ENCODE measurements at places on chromosomes 7 and 10.
A peak's percentile ranks its signal among the peaks of the same experiment; 100 is the strongest.

- DNase-seq, result no peak
Observed at GRCh38 chr10:49254556-49255318, 44.2 kb upstream of the C10orf71 start.

- DNase-seq, result peak; percentile 59
Observed at GRCh38 chr7:5396542-5396941, 27.1 kb downstream of the TNRC18 start.

DNA sequence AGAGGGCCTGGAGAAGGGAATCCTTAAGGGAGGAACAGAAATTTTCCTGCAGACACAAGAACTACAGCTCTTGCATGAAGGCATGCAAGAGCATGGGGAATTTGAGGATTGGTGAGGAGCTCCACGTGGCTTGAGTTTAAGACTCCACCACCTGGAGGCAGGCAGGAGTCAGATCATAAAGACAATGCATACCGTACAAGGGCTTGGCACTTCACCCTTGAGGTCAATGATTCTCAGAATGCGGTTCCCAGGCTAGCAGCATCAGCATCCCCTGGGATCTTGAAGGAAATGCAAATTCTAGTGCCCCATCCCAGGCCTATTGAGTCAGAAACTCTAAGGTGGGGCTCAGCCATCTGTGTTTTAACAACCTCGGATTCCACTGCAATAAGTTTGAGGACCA is 143.8 kb downstream of the C7orf25 start:
- DNase-seq, result no peak

- no peak for DNase-seq
Observed at GRCh38 chr10:86366033-86366901, at the start of gene GRID1. GRID1 (minus strand) TSS chr10:86366795.

- no peak for DNase-seq
Observed at GRCh38 chr10:96252730-96253129, 18.6 kb downstream of the BLNK start.

GRCh38 chr7:157513162-157513621 is 176.4 kb downstream of the DNAJB6 start:
- DNase-seq, result no peak

GRCh38 chr10:13971601-13972475 is 358.9 kb downstream of the FRMD4A start:
- DNase-seq, result no peak

GRCh38 chr10:77195101-77195500 is 442.5 kb downstream of the KCNMA1 start:
- DNase-seq, result no peak

GRCh38 chr7:19296617-19297016 is 151.4 kb upstream of the FERD3L start:
- DNase-seq, result no peak

Measured in Right ventricle myocardium inferior (tissue), 1 donor.